ENCODE measurements at places on chromosomes 5 and 9. TPM values are rescaled to one million over a fixed set of nuclear protein-coding genes. Genes with fewer than 3 reads are reported as not detected.
A peak's percentile ranks its signal among the peaks of the same experiment; 100 is the strongest.

DNA sequence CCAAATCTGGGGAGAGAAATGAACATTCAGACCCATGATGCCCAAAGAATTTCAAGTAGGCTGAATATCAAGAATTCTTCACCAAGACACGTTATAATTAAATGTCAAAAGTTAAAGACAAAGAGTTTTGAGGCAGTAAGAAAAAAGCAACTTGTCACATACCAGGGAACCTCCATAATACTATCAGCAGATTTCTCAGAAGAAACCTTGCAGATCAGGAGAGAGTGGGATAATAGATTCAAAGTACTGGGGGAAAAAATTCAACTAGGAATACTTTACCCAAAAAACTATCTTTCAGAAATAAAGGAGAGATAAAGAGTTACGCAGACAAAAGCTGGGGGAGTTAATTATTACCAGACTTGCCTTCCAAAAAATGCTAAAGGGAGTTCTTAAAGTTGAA is 516.0 kb downstream of the CETN3 start:
- no peak for DNase-seq

DNA sequence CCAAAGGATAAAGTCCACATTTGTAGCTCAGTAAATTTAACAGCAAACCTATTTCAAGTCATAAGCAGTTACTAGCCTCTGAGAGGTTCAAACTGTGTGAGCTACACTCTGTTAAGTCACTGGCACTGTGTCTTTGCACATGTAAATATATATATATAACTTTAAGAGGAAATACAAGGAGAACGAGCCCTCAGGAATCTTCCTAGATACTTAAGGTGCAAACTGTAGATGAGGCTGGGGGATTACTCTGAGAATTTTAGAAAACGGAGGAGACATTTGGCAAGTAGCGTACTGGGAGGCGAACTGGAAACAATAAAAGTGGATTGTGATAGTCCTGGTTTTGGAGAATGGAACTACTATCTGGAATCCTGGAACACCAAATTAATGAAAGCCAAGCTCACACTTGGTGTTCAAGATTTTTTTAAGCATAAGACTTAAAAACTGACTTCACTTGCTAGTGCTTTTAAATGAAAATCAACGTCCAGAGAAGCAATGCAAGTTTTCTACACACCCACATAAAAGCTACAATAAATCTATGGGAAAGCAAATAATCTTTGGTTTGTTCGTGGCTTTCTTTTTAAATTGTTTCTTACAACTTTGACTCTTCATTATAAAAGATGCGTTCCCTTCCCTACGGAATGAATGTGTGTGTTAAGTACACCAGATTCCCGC is 1057.0 kb upstream of the DMAC1 start:
- DNase-seq = no peak

DNA sequence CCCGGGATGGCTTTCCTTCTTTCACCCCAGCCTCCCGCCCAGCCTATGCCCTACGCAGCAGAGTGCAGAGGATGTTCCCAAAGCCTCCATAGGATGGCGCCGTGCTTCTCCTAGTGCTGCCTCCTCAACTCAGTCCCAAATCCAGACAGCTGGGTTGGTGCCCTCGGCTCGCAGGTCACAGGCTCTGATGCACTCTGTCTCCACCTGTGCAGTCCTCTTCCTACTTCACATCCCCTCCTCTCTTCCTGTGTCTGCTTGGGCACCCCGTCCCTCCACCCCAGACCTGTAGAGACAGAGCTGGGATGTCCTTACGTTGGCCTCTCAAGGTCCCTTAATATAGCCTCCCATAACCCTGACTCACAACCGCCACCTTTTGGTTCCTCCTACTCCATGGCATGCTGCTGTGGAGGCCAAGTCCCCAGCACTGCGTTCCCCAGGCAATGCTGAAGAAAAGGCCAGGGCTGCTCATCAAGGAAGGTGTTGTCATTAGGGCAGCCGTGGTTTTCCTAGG is 314.4 kb downstream of the GADD45G start:
- peak; percentile 32 for DNase-seq

DNA sequence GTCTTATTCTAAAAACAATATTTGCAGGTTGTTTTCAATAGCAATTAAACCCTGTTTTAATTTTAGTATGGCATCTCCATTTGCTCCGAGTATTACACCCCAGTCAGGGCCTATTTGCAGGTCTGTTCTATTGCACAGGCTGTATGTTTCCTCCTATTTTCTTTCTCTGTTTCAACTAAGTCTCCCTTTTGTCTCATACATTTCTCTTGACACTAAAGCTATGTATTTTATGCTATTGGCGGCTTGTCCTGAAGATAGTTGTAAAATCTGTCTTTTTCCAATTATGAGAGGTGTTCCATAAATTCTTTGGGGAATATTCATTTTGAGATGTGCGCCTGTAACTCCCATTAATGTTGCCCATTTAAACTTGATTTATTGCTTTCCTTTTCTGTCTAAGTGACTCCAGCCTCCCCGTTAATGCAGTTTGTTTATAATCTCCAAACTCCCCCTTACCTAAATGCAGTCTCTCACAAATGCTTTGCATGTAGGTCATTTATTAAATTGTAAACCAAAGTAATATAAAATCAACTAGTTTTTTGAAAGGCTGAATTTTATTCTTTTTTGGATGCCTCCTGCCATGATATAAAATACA is 262.4 kb downstream of the CDH12 start:
- no peak for DNase-seq

The CENPK gene
- 18.0 TPM for total RNA-seq

The CDKN2B-AS1 gene
- 9.5 TPM for total RNA-seq

- no peak for DNase-seq
Measured at GRCh38 chr5:62483556-62483955, 71.0 kb downstream of the IPO11 start.

The SLC45A2 gene
- total RNA-seq = not detected

The ZDHHC11B gene
- total RNA-seq = not detected

The OGN gene
- total RNA-seq = not detected

The FREM1 gene
- total RNA-seq = 0.32 TPM
